NCI-H345 (cell line): ENCODE measurements at places on chromosomes 7 and 10.

DNA sequence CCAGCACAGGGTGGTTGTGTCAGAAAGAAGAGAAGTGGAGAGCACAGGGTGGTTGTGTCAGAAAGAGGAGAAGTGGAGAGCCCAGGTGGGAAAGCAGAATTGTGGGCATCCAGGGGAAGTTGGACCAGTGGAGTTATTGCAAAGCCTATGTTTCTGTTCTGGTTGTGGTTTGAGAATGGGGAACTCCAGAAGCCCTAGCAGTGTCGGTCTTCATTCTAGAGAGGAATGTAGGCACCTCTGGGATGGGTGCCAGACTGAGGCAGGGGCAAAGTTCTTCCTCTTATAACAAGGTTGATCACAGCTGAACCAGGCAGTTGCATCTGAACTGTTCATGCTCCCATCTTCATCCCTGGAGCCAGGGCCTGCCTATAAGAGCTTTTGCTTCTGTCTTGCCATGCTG lies 954 bp downstream of the FSCN3 start:
- DNase-seq, result no peak

- no peak for DNase-seq
Measured at GRCh38 chr10:3971713-3972112, 186.7 kb upstream of the KLF6 start.

DNA sequence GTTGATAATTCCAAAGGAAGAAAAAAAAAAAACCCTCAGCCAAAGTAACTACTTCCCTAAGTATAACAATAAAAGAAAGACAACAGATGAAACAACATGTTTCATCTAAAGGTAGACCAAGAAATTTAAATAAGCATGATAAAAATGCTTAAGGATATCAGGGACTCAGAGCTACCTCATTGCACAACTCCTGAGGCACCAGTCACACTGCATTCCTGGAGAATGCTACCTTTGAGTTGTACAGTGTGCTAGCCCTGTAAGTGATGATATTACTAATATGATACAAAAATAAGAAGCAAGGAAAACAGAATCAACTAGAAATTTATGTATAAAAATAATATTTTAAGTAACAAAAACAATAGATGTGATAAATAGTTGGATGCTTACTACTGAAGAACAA lies 29.5 kb upstream of the C7orf33 start:
- DNase-seq, result no peak

DNA sequence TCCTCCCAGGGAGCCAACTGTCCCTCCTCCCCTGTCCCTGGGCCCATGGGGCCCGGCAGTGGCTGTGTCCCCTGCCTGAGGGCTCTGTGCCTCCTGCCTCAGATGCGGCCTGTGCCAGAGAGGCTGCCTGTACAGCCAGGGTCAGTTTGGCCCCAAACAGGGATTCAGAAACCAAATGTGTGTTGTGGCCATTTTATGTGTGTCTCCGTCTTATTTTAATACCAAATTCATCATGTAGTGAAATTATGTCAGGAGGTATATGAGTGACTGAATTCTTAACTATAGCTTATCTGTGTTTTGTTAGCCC lies 114.8 kb downstream of the NT5C2 start:
- no peak for DNase-seq

GRCh38 chr7:68269405-68269804 lies 1272.8 kb downstream of the TYW1 start:
- no peak for DNase-seq

GRCh38 chr7:102178410-102178809 lies 108.3 kb upstream of the SH2B2 start:
- no peak for DNase-seq

DNA sequence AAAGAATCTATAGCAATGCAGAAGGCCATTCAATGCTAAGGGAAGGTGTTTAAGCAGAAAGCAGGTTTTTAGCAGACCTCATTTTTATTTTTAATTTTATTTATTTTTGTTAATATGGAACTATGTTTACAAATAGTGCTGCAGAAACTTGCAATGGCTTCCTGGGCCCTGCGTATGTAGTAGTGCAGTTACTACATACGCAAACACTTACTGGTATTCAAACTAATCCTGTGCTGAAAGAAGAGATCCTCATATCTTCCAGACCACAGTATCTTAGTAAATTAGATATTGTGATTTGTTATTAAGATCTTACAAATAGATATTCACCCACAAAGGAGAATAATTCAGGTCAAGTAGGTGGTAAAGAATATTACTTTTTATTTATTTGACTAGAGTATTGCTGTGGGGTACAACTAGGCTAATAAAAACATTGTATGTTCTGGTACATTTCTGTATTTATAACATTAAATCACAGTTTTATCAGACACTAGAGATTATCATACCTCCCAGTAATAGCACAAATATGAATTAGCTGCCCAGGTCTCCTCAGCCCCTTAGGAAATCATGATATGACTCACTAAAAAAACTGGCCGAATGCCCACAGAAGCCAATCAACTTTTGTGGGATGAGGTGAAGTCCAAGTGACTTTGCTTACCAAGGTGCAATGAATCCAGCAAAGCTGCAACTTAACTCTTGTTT lies 57.6 kb downstream of the RNLS start:
- no peak for DNase-seq

DNA sequence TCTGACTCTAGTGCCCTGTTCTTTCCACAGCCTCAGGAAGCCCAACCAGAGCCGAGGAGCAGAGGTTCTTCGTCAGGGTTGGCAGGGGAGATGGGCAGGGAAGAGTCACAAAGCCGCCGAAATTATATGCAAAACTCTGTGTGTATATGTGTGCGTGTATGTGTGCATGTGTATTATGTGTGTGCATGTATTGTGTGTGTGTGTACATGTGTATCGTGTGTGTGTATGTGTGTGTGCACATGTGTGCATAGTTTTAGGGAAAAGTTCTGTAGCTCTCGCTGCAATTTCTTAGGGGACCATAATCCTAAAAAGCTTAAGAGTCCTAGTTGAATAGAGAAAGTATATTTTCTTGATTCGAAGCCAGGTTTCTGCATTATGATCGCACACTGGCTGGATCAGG lies 17.0 kb downstream of the DNAJB12 start:
- DNase-seq, result no peak

DNA sequence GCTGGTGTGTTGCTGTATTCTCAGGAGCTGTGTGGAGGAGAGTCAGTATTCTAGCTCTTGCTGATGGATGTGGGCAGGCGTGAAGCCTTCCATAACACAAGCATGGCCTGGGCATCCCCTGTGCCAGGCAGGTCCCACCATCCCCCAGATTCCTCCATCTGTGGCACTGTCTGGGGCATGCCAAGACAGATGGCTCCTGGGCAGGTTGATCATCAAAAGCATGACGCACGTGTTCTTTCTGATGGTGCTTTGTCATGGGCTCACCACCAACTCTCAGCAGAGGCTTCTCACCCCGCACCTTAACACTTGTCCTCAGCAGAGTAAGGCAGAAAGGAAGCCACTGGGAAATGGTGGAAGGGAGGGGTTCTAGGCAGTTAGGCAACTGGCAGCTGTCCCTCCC lies 364.3 kb downstream of the PLXNA4 start:
- DNase-seq, result no peak

DNA sequence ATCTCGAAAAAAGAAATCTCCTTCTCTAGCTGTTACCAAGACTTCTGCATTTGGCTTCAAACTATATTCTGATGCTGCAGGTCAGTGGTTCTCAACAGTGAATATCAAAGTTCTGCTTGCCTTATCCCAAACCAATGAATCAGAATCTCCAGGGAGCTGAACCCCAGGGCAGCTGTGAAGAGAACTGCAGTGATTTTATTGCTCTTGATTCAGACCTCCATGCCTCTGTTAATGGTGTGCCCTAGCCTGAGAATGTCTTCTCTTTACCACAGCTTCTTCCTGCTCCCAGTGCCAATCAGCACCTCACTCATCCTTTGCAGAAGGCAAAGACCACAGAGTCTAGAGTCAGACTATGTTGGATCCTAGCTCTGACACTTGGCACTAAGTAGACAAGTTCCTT lies 46.2 kb upstream of the MRLN start:
- no peak for DNase-seq

- no peak for DNase-seq
Measured at GRCh38 chr7:106618480-106618879, 42.5 kb downstream of the CCDC71L start.

GRCh38 chr10:47051741-47052238 lies 140.6 kb downstream of the PTPN20 start:
- DNase-seq, result no peak

DNA sequence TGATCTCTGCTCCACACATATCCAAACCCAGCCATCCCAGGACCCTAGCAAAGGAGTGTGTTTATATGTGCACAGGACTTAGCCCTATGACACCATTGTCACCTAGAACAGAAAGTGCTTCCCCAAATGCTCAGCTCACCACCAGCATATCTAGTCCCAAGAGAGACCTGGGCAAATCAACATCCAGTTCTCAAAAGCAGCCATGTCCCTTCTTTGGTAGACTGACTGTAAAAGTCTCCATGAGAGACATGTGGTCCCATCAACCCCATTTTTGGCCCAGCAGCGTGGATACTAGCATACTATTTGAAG lies 20.9 kb upstream of the ARHGAP22 start:
- no peak for DNase-seq

DNA sequence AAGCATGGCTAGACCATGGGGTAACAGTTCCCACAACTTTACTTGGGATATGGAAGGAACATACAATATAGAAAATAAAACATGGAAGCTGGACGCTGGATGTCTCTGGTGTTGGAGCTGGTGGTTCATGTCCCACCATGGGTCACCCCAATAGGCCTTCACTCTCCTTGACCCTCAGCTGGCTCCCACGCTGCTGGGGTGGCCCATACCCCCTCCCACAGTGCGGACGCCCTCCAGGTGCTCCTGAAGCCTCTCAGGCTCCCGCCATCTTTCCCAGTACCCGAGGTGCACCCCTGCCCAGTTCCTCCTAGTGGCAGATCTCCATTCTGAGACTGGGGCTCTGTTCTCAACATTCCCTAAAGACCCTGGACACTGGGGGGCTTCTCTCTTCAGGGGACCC lies 5.8 kb upstream of the CPA1 start:
- DNase-seq, result no peak

GRCh38 chr10:117646718-117647117 lies 104.2 kb downstream of the EMX2 start:
- no peak for DNase-seq

DNA sequence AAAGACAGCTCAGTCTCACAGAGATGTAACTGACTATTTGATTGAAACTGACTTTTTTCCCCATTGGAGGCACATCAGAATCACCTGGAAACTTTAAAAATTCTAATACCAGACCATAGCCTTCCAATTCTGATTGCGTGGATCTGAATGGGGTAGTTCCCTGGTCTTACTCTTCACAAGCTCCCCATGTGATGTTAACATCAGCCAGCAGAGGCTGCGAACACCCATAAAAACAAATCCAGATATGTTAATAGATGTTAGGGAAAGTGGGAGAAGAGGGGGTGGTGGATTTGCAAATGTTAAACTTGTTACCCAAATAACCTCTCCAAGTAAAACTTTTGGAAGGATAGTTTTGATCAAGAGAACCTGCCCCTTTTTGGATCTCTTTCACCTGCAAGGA lies 1133.4 kb downstream of the CNTNAP2 start:
- DNase-seq, result no peak

- no peak for DNase-seq
Measured at GRCh38 chr10:91901784-91902677, 7.3 kb downstream of the FGFBP3 start.

- no peak for DNase-seq
Measured at GRCh38 chr7:46557295-46557711, 636.2 kb upstream of the IGFBP3 start.

GRCh38 chr10:124240839-124241291 lies 147.5 kb upstream of the CHST15 start:
- peak; percentile 21 for DNase-seq

GRCh38 chr7:99242682-99243081 lies 30.0 kb upstream of the MYH16 start:
- no peak for DNase-seq

- DNase-seq, result no peak
Measured at GRCh38 chr7:117225536-117225935, 97.3 kb downstream of the WNT2 start.

DNA sequence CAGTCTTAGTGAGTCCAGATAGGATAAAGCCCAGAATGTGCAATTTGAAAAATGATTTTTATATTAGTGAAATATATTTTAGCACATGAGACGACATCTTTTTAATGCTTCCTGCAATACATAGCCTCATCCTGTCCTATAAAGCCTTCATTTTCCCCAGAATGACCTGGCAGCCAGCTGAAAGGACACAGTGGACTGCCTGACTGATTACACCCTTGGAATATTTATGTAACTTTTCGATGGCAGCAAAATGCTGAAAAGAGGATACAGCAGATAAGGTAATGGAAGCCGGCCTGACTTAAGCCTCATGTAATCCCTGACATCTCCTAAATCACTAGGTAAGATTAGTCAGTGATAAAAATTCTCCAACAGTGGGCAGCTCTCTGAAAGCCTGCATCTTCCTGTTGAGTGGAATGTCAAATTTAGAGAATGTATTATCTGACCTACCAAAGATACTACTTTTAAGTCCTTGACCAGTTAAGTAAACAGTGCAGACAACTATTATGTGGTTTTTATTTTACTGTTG lies 210.7 kb upstream of the STEAP1 start:
- no peak for DNase-seq

DNA sequence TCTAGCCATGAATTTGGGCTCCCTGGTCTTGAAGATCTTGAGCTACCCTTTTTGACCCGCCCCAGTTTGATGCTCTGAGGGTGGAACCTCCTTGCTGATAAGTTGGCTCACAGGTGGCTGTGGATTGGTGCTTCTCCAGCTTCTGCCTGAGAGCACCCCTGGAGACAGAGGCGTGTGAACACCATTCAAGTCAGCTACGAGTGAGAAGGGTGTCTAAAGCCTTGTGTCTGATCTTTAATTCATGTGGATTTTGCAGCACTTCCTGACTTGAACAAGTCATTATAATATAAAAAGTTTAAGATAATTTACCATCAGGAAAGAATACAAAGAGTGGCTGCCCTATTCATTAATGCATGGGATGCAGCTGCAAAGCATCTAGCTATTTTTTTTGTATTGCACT lies 37.7 kb upstream of the GOLGA7B start:
- no peak for DNase-seq

GRCh38 chr7:19403691-19404090 lies 258.5 kb upstream of the FERD3L start:
- DNase-seq, result no peak

- DNase-seq, result no peak
Measured at GRCh38 chr7:157769086-157769485, 432.3 kb downstream of the DNAJB6 start.

DNA sequence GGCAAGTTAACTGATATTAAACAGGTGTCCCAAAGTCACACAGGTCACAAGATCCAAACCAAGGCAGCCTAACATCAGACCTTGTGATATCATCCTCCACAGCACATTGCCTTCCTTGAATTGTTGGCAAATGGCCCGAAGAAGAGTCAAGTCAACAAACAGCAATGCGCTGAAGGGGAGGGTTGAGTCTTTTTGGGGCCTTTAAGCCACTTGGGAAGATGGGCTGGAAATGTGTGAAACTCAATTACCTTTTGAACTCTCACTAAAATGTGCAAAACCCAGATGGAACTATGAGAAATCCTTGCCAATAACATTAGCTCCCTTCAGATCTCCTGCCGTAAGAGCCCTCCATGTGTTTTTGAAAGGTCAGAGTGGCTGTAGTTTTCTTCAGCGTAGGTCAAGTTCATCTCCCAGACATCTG lies 47.9 kb upstream of the STK17A start:
- DNase-seq, result no peak
